Astrocyte of the hippocampus (primary cell): ENCODE measurements at places on chromosomes 6 and 20.

GRCh38 chr6:106109029-106109428 is 22.9 kb downstream of the PRDM1 start:
- DNase-seq = no peak

GRCh38 chr6:155349129-155349528 is 34.8 kb upstream of the TFB1M start:
- DNase-seq = peak; percentile 27

- DNase-seq = no peak
These were observed 91.2 kb downstream of the SMAP1 start for GRCh38 chr6:70758883-70759282.

- peak; percentile 46 for DNase-seq
These were observed 47.2 kb downstream of the CTNNBL1 start for GRCh38 chr20:37741055-37741454.

DNA sequence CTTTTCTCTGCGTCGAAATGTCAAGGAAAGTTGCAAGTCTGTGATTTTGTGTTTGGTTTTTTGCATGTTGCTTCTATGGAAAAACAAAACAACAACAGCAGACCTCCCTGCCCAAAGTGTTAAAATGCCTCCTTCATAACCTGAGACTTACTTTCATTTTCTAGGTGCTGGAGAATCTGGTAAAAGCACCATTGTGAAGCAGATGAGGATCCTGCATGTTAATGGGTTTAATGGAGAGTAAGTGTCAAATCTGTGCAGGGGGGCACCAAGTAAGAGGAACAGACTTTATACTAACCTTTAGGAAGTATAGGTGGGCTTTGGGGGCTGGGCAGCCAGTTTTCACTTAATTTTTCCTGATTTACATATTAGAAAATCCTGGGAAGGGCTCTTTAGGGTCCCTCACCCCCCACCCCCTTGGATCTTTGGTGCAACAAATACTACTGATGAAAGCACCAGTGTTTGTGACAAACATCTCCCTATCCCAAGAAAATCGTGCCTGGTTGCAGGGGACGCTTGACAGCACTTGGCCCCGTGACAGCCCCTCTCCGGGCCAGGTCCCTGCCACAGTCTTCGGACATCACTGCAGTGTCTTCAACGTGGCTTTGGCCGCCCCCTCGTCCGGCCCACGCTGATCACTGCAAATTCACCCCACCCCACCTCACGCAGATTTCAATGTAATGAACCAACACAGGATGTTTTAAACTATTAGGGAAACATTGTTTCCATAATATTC is 43.1 kb downstream of the GNAS start:
- DNase-seq = no peak

- no peak for DNase-seq
These were observed 13.7 kb upstream of the LAMA4 start for GRCh38 chr6:112268019-112268418.
